ENCODE measurements at places on chromosomes 12 and 14.

GRCh38 chr12:55828357-55828756 is 1.0 kb downstream of the DNAJC14 start:
- DNase-seq = no peak

DNA sequence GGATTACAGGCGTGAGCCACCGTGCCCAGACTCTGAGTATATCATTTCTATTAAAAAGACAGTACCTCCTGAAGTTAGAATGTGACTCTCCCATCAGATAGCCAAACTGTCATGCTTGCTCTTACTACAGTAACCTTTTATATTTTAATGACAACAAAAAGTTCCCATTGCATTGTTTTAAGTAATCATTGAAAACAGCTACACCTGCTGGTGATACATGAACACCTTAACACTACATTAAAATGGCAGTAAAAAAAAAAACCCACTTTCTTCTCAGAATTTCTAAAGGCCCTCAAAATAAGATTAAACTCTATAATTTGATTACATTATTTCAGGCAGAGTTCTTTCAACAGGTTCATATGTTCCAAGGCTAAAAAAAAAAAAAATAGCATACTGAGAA is 76.7 kb downstream of the SH2B3 start:
- DNase-seq = no peak

DNA sequence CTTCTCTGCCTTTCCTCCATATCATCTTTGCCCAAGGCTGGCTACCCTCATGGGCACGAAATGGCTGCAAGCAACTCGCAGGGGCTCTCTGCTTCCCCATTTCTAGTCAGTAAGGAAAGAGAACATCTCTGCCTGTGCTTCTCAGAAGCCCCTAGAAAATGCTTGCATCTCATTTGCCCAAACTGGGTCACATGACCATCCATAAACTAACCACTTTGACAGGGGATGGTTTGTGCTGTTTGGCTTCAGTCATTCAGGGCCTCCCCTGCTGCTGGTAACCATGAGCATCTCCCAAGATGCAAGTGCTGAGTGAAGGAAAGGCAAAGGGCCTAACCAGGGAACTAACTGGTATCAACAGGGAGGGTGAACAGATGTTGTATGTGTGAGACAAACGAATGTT is 91.1 kb downstream of the CCDC60 start:
- DNase-seq = no peak

DNA sequence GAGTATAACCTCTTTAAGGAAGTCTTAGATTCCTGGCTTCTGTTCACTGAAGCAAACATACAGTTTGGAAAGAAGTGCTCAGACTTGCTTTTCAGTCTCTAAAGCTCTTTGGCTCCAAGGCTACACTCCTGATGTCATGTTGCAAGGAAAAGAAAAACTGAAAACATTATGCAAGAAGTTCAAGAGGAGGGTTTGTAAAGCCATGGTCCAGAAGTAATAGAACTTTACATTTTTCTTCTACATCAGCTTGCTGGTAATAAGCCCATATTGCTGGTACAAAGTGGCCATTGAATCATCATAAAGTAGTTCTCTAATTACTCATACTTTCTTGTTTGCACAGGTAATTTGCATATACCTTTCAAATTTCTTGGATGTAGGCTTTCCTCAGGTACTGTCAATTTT is 83.6 kb downstream of the BBS10 start:
- no peak for DNase-seq

- DNase-seq = no peak
Observed at GRCh38 chr12:124310178-124310577, 15.3 kb downstream of the RFLNA start.

DNA sequence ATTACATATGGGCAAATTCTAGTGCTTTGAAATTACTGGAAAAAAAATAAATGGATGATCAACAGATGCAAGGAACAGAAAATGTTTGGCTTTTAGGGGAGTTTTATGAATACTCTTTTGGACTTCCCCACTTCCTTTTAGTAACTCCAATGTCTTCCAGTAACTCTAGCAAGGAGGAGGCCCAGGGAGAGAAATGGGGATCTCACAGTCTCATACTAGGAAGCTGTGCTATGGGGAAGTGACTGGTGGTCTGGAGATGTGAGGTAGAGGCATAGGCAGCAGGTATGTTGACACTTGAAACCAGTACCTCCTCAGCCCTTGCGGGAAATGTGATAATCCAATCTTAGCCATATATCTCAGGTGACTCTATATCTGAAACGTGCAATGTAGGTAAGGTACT is 68.1 kb downstream of the CRADD start:
- no peak for DNase-seq

- DNase-seq = peak; percentile 59
Observed at GRCh38 chr14:50677527-50678063, 9.5 kb upstream of the SAV1 start.

GRCh38 chr12:112261559-112261958 is 120.7 kb downstream of the HECTD4 start:
- DNase-seq = no peak

DNA sequence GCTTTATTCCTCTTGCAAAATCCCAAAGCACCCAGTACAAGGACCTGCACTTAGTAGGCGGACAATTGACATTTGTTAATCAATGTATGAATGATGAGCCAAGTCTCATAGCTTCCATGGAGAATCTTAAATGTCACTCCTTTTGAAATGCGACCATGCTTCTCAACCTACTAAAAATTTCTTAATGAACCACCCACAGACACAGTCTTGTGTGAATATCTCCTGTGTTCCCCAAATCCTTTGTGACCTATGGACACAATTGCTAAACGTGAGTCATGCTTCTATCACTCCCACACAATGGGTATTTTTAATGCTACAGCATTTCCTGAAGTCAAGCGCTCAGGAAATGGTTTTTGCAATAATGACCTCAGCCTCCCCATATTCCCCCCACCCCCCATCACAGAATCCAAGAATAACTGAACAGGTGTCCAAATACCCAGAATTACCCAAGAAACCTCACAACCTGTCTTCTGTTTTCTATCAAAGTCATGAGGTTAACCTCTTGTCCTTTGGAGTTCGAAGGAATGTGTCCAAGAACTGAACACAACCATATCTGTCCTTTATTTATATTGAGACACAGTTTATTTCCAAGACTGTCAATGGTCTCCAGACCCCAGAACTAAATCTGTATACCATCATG is 163.6 kb upstream of the PLEKHG7 start:
- peak; percentile 14 for DNase-seq

GRCh38 chr14:66380143-66380542 is 106.0 kb upstream of the CCDC196 start:
- DNase-seq = no peak

DNA sequence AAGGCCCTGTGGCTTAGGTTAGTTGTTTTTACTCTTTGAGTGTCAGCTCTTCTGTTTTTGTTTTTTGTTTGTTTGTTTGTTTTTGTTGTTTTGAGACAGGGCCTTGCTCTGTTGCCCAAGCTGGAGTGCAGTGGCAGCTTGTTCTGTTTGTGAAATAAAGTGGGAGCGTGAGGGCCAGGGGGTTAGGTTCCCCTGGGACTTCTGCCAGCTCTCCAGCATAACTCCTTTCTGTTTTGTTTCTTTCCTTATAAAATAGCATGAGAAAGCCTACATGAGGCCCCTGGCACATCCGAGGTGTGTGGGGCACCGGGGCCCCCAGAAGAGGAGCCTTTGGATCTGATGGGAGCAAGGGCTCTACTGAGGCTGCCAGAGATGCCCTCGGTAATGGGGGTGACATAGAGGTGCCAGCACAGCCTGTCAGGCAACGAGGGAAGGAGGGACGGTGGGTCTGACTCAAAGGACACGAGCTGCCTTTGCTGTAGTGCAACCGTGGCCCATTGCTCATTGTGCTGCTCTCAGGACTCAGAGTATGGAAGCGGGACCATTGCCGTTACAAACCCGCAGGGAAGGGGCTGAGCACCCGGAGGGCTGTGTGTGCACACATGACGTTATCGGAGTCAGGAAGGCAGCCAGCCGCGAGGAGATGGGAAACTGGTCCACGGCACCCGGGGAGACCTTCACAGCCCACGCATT is 9.1 kb upstream of the SERPINA11 start:
- DNase-seq = no peak

- no peak for DNase-seq
Observed at GRCh38 chr12:106897981-106898901, 57.5 kb upstream of the TMEM263 start.

DNA sequence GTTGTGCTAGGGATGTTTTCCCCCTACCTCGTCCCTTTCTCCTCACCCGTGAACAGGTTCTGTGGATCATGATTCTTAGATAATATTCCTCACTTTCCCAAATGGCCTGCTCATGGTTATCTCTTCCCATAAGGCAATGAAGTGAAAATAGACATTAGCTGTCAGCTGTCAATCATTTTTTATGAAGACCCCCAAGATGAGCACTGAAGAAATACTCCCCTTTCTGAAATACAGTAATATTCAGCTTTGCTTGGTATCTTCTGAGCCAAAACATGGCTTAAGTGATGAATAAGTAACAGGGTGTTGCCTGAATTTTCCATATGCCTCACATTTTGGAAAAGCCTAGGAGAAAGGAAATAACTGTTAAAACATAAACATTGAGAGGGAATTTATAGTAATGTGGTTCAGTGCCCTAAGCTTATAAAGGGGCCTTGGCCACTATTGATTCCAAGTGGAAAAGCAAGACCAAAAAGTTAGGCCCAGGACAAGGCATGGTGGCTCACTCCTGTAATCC is 70.7 kb upstream of the NAP1L1 start:
- DNase-seq = no peak

GRCh38 chr14:49173765-49174373 is 412.3 kb downstream of the RPS29 start:
- peak; percentile 54 for DNase-seq

DNA sequence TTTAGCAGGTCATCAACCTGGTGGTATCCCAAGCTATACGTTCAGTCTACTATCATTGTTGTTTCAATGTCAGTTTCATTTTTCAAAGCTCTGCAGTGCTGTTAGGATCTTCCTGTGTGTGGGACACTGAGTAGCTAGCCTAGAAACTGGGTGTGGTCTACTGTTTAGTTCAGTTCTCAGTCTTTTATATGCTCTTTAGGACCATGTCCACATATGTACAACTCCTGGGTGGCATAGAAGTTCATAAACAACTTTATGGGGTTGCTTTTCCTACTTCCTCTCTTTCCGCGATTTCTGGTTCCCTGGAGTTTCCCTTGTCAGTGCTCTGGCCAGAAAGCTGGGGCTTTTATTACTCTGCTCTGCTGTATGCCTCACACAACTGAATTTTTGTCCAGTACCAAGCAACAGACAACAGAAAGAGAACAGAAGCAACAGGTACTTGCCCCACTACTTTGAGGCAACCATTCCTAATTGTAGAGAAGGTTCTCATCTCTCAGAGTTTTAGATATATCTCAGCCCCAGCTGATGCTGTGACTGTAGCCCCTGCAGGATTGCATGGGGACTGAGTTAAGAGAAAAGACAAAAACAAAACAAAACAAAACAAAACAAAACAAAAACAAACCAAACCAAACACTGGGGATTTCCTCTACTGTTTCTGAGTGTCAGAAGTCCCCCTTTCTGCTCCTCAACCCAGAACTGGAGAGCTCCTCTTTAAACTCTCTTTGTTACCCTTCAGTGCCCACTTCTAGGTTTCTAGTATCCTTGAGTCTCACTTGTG is 30.3 kb downstream of the MIS18BP1 start:
- DNase-seq = no peak

DNA sequence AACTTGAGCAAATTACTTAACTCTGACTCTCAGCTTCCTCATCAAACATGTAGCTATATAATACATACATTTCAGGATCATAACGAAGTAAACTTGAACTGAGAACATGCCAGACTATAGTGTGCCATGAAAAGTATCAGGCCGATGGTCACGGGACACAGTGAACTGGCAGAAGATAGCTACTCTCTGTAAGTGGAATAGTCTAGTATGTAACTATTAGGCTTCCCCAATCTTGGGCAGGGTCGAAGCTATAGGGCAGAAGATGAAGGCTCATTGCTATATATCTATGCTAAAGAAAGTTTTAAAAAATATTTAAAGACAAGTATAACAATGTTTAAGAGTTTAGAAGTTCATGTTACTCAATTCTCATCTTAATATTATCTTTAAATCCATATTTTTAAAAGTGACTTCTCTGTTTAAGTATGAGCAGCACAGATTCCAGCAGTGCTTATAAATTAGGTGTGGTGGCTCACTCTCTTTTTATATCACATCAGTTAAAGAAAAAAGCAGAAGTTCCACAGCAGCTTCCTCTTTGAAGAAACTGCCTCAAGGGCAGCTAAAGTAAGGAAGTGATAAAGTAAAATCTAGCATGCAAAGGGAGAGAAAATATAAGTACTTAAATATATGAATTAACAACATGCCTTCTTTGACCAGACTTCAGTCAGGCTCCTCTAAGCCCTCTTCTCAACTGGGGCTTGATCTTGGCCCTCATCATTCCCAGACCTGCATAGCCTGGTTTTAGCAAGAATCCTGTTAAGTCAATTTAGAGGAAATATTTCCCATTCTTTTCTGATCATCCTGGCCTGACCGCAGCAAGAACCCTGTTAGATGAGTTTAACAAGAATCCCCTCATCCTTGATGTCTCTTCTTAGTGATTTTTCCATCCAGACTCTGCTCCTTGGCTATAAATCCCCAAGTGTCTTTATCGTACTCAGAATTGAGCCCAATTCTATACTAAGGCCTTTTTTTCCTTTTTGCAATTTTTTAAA is 8.4 kb upstream of the GLIPR1 start:
- no peak for DNase-seq

- DNase-seq = no peak
Observed at GRCh38 chr12:25994901-25995625, 36.6 kb downstream of the RASSF8 start.

DNA sequence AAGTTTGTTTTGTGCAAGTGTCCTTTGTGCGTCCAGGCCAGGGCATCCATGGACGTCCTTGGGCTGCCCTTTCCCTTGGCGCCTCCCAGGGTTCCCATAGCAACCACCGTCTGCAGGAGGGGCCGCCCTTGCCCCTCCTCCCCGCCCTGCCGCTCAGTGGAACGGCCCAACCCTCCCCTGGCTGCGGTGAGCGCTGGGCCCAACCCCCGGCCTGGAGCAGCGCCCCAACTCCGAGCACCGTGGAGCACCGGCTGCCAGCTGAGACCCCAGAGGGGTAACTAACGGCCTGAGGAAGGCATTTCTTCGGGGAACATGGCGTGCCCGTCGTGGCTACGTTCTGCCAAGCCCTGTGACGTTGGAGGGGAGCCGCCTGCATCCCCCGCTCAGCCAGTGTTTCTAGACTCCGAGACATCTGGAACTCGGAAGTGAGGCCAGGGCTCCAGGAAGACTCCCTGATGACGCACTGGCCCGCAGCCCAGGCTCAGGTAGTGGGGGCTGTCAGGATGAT is 5.3 kb upstream of the ACACB start:
- DNase-seq = peak; percentile 55

Measured in fibroblast of skin of left quadriceps (primary cell).